Activated CD8-positive, alpha-beta memory T cell treated with anti-CD3 and anti-CD28 coated beads for 4 hours (primary cell): ENCODE measurements at places on chromosomes 11 and 22.

- DNase-seq: no peak
These were observed 29.0 kb downstream of the TIMP3 start for GRCh38 chr22:32830473-32830872.

DNA sequence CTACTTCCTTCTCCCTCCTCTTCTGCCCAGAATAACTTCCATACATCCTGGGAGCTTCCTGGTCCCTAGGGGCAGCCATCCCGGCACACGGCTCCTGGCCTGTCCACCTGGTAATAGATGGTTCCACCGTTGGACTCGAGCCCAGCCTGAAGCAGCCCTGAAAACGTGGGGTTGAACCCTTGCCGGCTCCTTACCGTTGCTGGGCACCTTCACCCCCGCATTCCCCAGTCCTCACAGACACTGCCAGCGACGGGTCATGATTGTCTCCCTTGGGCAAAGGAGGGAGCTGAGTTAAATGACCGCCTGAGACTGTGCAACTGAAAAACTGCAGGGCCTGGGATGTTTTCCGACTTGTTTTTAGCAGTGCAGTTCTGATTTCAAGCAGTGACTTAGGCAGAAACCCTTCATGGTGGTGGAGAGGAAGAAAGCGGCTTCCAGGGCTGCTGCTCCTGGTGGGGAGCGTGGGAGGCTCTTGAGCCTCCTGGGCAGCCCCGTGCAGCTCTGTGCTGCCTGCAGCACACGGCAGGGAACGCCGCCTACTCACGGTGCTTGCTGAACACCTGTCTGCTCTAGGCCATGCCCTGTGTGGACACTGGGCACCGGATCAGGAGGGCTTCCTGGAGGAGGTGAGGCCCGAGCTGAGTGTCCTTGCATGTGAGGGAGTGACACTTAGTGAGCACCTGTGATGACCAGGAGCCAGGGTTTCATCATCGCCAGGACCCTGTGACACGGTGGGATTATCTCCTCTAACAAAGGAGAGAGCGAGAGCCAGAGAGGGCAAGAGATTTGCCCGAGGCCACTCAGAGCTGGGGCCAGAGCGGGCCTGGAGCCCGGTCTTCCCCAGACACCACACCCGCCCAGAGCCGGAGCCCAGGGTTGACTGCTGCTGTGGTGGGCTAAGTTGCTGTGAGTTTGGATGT, 77.4 kb downstream of the FBLN1 start:
- no peak for DNase-seq

GRCh38 chr22:29012101-29012433, 49.6 kb downstream of the C22orf31 start:
- DNase-seq: no peak

GRCh38 chr22:42901790-42902508, 44.9 kb upstream of the ARFGAP3 start:
- DNase-seq: no peak

GRCh38 chr11:112771851-112772250, 189.4 kb upstream of the NCAM1 start:
- DNase-seq: no peak

DNA sequence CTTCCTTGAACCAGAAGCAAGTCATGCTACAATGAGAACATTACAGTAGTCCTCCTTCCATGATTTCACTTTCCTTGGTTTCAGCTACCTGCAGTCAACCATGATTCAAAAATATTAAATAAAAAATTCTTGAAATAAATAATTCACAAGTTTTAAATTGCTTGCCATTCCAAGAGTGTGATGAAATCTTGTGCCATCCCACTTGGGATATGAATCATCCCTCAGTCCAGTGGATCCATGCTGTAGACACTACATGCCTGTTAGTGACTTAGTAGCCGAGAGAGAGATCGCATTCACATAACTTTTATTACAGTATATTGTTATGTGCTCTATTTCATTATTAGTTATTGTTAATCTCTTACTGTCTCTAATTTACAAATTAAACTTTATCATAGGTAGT, 6.0 kb downstream of the HOATZ start:
- no peak for DNase-seq

DNA sequence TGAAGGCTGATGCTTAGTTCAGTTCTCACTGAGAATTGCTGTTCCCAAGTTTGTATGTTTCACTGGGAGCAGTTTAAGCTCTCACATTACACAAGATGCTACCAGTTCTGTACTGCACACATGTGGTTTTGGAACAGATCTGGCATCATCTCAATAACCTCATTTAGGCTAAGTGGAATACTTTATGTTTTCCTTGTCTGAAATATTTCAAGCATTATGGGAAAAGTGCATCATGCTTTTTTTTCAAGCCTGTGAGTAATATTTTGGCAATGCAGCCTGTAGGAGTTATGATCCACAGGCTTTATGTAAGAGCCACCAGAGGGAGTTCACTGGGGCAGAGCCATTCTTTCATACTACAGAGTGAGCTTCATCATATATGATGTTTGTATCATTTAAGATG, 141.5 kb downstream of the OR4C45 start:
- DNase-seq: no peak

- DNase-seq: no peak
These were observed 528 bp downstream of the FIBP start for GRCh38 chr11:65887723-65888162.

DNA sequence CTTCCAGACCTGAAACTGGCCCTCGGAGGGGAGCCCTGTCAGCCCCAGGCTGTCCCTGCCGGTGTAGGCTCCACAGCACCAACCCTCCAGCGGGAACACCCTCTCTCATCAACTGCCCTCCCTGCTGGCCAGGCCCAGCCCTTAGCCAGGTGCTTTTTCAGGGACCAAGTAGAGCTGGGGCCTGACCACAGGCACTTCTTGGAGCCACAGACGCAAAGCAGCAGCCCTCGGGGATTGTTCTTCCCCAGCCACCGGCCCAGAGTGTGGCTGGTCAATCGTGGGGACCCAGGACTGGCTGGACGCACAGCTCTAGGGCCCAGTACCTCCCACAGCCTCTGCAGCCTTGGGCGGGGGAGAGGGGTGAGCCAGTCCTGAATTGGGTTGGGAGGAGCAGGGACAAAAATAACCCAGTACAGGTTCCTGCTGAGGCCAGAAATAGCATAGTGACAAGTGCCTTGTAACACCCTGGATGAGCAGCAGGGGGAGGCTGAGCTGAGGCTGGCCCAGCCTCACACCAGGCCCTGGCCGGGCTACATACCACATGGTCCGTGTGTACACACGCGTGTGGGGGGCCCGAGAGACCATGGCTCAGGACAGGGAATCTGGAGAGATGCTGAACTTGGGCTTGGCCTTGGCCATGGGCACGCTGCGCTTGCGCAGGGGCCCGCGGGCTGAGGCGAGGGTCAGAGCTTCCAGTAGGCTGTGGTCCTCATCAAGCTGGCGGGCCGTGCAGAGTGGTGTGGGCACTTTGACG, 2.0 kb downstream of the KCNJ11 start:
- no peak for DNase-seq

GRCh38 chr22:19800761-19801244, 40.2 kb downstream of the TBX1 start:
- no peak for DNase-seq

DNA sequence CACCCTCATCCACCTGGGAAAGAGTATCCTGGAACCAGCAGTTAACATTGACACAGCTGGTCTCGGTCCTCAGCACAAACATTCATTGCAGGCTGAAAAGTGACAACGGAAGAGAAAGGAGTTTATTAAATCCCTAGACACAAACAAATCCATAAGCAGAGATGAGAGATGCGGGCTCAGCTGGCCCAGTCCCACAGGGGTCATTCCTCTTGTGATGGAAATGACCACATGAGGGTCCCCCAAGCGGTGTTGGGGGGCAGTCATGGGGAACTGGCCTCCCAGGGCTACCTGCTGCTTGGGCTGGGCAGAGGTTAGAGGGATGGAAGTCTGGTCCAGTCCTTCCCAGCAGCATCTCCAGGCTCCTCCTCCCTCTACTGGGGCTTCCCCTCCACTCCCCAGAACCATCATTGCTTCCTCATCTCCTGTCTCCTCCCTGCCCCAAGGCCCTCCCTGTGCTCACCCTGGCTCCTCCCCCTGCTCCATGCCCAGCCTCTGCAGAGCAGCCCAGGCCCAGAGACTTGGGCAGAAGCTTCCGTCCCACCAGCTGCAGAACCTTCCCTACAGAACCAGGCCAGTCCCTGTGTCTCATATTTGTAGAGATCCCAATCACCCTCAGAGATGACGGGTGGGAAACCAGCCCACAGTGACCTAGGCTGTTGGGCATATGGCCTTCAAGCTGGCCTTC, 5.4 kb upstream of the IGLL5 start:
- DNase-seq: no peak

DNA sequence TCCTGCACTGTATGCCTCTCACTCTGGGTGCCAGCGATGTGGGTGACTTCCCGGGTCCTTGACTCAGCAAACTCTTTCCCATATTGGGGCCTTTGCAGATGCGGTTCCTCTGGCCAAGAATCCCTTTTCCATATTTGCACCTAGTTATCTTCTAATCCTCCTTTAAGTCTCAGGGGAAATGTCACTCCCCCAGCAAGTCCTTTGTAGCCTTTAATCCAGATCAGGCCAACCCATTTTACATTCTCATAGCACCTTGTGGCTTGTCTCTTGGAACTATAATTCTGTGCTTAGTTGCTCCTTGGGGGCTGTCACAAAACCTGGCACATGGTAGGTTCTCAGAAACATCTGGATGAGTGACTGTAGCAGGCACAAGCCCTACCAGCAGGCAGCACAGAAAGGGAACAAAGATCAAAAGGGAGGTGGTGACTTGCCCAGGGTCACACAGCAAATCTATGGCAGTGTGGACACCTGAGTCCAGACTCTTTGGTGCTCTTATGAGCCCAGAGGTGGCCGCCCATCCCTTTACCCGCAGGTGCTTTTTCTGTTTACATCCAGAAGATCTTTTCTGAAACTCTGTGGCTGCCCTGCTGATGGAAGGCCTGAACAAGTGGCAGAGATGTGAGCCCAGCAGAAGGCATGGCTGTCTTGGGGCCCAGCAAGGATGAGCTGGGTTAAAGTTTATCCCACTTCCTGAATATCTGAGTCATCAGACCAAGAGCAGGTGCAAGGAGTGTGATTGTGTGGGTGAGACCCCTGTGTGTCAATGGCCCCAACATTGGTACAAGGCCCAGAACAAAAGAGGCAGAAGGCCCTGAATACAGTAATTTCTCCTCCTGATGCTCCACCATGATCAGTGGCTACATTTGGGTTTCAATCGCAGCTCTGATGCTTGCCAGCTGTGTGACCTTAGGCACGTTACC, 78.6 kb upstream of the GRK3 start:
- DNase-seq: no peak

DNA sequence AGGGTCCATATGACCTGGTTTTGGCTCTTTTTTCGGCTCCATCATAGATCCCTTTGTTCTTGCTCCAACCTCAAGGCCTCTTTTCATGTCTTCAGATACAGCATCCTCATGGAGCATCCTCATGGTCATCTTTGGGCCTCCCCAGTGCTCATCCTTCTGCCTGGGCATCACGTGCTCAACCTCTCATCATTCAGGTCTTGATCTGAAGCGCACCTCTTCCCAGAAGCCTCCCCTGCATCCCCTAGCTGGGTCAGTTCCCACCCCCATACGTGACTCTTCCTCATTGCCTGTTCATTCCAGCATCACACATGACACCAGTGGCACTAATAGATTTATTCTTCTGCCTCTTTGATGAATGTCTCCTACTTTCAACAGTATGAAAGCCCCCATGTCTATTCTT, 192.2 kb downstream of the MIAT start:
- no peak for DNase-seq

GRCh38 chr11:118102721-118103261, 16.0 kb upstream of the SMIM35 start:
- DNase-seq: no peak

- DNase-seq: no peak
These were observed 4.5 kb downstream of the GGT5 start for GRCh38 chr22:24240381-24240780.

DNA sequence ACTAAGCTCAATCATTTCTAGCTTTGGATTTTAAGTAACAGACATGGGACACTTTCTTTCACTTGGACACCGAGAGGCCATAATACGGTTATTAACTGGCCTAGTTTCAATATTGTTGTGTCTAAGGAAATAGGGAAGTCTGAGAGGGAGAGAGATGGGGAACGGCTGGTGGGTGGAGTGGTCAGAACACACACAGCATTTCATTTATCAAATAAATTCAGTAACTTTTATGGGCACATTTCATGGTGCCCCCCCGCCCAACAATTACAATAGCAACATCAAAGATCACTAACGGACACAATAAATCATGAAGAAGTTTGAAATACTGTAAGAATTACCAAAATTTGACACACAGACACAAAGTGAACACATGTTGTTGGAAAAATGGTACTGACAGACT, 10.7 kb downstream of the PRPF19 start:
- no peak for DNase-seq

DNA sequence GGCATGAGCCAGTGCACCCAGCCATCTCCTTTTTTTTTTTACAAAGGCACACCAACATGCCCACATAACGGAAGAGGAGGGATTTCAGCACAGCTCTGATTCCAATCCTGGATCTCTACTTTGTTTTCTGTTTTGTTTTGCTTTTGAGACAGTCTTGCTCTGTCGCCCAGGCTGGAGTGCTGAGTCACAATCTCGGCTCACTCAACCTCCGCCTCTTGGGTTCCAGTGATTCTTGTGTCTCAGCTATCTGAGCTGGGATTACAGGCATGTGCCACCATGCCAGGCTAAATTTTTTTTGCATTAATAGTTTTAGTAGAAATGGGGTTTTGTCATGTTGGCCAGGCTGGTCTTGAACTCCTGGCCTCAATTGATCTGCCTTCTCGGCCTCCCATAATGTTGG, 28.1 kb downstream of the VSTM5 start:
- DNase-seq: no peak

DNA sequence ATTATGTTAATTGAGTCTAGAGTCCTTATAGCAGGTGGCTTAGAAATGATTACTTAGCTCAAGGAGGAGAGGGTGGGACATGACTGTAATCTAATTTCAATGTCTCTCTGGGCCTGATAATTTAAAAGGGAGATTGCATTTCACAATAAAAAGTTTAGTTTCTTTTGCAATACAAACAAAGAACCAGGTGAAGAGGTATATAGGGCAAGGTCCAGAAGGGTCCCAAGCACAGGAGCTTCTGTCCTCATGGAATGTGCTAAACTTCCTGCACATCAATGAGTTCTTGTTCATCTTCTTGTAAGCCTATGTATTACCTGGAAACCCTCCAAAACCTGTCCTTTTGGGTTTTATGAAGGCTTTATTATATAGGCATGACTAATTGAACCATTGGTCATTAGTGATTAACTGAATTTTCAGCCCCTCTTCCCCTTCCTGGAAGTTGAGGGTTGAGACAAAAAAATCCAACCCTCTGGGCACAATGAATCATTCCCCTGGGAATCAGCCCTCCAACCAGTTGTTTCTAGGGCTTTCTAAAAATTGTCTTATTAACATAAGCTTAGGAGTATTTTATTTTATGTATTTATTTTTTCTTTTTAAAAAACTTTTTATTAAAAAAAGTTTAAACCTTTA, 37.6 kb downstream of the MS4A2 start:
- no peak for DNase-seq

GRCh38 chr11:8068605-8069221, 12.3 kb upstream of the TUB start:
- no peak for DNase-seq

DNA sequence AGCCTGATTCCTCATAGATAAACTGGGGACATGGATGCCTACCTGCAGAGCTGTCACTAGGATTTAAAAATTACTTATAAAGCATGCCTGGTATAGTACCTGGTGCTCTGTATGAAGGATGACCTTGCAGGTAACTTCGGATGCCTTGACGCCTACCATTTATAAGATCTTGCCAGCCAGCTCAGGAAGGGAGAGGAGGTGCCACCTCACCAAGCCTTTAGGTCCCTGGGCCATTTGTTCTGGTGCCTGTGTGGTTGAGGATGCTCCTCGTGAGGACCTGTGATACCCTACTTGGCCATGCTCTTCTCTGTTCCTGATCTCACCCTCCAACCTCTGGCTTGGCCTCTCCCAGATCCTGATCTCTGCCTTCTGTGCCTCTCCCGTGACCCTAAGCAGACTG, 85.2 kb downstream of the FDX1 start:
- no peak for DNase-seq
